Breast epithelium (tissue), 4 donors: ENCODE measurements at places on chromosomes 3 and 15.

GRCh38 chr3:44509393-44509921 is 32.0 kb upstream of the ZNF445 start:
- no peak for DNase-seq
- H3K4me3 ChIP-seq = peak overlapping the region; percentile 98
- peaks cover 11% of the 10 kb centered on the region for H3K4me1 ChIP-seq
- H3K27ac ChIP-seq = peak overlapping the region; percentile 89

- no peaks in the 10 kb centered on the region for H3K4me1 ChIP-seq
- no peak for DNase-seq
- H3K27me3 ChIP-seq = no peaks in the 10 kb centered on the region
- no peaks in the 10 kb centered on the region for H3K36me3 ChIP-seq
- H3K4me3 ChIP-seq = no peak overlapping the region
- no peak overlapping the region for H3K27ac ChIP-seq
These were observed 139.0 kb downstream of the CTNNB1 start for GRCh38 chr3:41338276-41338675.

- H3K27ac ChIP-seq = no peak overlapping the region
- H3K4me1 ChIP-seq = no peaks in the 10 kb centered on the region
- no peak overlapping the region for H3K4me3 ChIP-seq
- H3K27me3 ChIP-seq = peaks cover 9% of the 10 kb centered on the region
- no peak for DNase-seq
These were observed 4.7 kb downstream of the LTF start for GRCh38 chr3:46460051-46460450.

DNA sequence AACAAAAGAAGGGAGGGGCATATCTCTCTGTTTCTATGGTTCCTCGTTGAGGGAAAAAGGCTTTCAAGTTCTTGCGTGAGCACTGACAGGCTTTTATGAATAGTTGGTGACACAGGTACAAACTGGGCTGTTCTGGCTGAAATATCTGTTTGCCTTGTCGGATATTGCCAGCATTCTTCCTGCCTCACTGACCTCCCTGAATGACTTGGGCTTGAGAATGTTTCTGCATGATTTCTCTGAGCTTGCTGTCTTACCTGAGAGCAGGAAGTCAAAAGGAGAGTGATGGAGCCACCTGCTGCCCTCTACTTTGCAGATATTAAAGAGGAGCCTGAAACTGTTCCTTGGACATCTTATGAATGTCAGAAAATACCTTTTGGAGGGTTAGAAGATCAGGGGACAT is 4.8 kb downstream of the GCNT3 start:
- H3K4me1 ChIP-seq = no peaks in the 10 kb centered on the region
- no peak for DNase-seq
- no peak overlapping the region for H3K27ac ChIP-seq
- H3K27me3 ChIP-seq = no peaks in the 10 kb centered on the region
- H3K36me3 ChIP-seq = no peaks in the 10 kb centered on the region

DNA sequence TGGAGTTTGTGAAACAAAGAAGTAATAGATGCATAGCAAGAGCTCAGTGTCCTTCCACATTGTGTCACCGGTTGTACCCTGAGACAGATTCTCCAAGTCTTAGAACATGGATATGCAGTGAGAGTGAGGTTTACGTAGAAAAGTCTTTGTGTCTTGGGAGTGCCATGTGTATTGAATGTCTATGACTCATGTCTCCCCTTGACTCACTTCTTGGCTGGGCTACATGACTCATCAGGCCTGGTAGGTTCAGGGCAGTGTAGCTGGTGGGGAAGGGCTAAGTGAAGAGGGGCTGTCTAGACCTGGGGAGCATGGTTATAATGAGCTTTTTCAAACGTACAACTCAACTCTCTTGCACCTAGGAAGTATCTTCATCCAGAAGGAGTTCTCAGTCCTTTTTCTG is 167.4 kb downstream of the GAP43 start:
- DNase-seq = no peak
- no peak overlapping the region for H3K4me3 ChIP-seq

DNA sequence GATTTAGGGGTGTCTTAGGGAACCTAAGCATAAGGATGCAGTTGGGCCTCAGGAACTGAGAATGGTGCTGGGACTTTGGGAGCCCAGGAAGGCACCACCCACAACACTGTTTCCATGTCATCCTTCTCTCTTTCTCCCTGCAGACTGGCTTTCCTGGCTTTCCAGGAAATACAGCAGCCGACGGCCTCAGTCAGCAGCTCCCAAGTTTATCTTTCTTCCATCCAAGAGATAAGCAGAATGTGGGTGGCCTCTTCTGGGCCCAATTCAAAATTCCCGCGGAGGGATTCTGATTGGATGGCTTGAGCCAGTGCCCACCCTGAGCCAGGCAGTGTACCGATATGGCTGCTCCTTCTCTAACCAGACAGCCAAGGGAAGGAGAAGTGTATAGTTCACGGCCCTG is 4.5 kb upstream of the CLN6 start:
- no peak overlapping the region for H3K27ac ChIP-seq
- DNase-seq = no peak
- H3K36me3 ChIP-seq = no peaks in the 10 kb centered on the region
- H3K4me1 ChIP-seq = no peaks in the 10 kb centered on the region

- no peaks in the 10 kb centered on the region for H3K27me3 ChIP-seq
- no peak overlapping the region for H3K27ac ChIP-seq
- H3K4me1 ChIP-seq = no peaks in the 10 kb centered on the region
These were observed 21.6 kb downstream of the FSIP1 start for GRCh38 chr15:39761006-39761405.

GRCh38 chr3:112086076-112086854 is at the start of gene C3orf52:
Gene C3orf52 (plus strand): TSS chr3:112086389. CDS start chr3:112086408, 19 bp downstream.
- H3K27me3 ChIP-seq = no peaks in the 10 kb centered on the region
- H3K36me3 ChIP-seq = no peaks in the 10 kb centered on the region

GRCh38 chr3:41742121-41742520 is 219.8 kb downstream of the ULK4 start:
- no peak for DNase-seq
- no peaks in the 10 kb centered on the region for H3K27me3 ChIP-seq
- no peak overlapping the region for H3K4me3 ChIP-seq
